ENCODE measurements at places on chromosomes 12 and 14. TPM values are rescaled to one million over a fixed set of nuclear protein-coding genes. Genes with fewer than 3 reads are reported as not detected.
A peak's percentile ranks its signal among the peaks of the same experiment; 100 is the strongest.

- no peaks in the 10 kb centered on the region for H3K36me3 ChIP-seq
- no peak for DNase-seq
- no peak overlapping the region for H3K4me3 ChIP-seq
Measured at GRCh38 chr14:36270191-36270590, 50.2 kb downstream of the MBIP start.

DNA sequence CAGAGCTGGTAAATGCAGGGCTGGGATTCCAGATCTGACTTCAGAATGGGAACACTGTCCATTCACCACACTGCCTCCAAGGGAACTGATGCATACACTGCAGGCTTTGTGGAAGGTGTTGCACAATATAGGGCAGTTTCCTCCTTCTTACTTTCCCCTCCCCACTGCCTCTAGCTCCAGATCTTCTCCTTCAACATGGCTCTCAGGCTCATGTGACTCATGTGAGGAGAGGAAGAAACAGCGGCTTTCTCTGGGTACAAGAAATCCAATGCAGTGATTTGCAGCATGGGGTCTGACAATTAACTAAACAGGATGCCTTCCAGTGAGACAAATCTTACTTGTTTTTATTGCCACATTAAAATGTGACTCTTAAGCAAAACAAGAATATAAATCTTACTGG lies 447.6 kb upstream of the CCDC196 start:
- H3K27me3 ChIP-seq = peaks cover 3% of the 10 kb centered on the region
- H3K36me3 ChIP-seq = no peaks in the 10 kb centered on the region
- H3K4me1 ChIP-seq = no peaks in the 10 kb centered on the region
- no peak overlapping the region for H3K4me3 ChIP-seq
- no peak overlapping the region for H3K27ac ChIP-seq

GRCh38 chr12:71005166-71005565 lies 84.6 kb upstream of the PTPRR start:
- H3K4me3 ChIP-seq = no peak overlapping the region
- H3K27ac ChIP-seq = no peak overlapping the region
- no peaks in the 10 kb centered on the region for H3K27me3 ChIP-seq
- H3K36me3 ChIP-seq = no peaks in the 10 kb centered on the region

DNA sequence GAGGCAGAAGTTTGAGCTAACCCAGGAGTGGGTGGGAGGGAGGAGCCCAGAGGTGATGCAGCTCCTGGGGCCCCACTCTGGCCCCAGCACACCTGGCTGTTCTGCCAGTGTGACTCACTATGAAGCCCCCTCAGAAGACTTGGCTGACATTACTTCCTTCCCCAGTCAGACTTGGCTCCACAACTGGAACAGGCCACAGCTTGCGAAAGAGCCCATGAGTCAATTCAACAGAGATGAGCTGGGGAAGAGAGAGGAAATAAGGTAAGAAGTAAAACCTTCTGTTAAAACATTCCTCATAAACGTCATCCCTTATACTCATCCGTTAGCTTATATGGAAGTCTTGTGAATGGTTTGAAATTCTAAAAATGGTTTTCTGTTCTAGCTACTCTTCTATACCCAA lies 245.9 kb downstream of the ADAMTS20 start:
- H3K27ac ChIP-seq = no peak overlapping the region
- H3K4me1 ChIP-seq = no peaks in the 10 kb centered on the region
- no peaks in the 10 kb centered on the region for H3K36me3 ChIP-seq

SLC6A12 gene
- polyA plus RNA-seq = not detected

DNA sequence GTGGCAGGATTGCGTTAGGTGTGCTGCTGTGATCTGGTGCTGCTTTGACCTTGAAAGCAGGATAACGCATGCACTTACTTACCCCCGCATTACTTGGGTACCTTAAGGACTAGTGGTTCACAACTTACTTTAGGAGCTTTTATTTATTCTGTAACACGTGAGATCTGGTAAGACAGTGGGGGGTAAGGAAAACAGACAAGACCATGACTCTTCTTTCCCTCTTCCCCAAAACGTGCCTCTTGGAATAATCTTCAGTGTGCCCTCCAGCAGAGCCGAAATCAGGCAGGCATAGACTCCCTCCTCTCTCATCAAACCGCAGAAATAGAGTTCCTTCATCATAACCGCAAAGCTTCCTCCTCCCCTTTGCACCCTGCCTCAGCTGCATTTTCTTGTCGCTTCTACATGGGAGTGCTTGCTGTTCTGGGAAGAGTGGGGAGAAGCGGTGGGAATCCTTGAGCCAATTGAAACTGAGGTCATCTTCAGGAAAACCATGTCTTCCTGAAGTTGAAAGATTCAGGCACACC lies 43.4 kb downstream of the RAD52 start:
- no peak for DNase-seq
- peaks cover 89% of the 10 kb centered on the region for H3K36me3 ChIP-seq
- no peak overlapping the region for H3K4me3 ChIP-seq
- H3K27me3 ChIP-seq = no peaks in the 10 kb centered on the region

GRCh38 chr12:46783871-46784270 lies 41.9 kb downstream of the SLC38A4 start:
- H3K27ac ChIP-seq = no peak overlapping the region
- no peaks in the 10 kb centered on the region for H3K4me1 ChIP-seq
- no peak for DNase-seq
- no peak overlapping the region for H3K4me3 ChIP-seq
- no peaks in the 10 kb centered on the region for H3K27me3 ChIP-seq

GRCh38 chr12:88958153-88958552 lies 377.9 kb upstream of the KITLG start:
- H3K4me1 ChIP-seq = no peaks in the 10 kb centered on the region
- no peak for DNase-seq
- H3K27me3 ChIP-seq = no peaks in the 10 kb centered on the region
- no peak overlapping the region for H3K27ac ChIP-seq
- H3K4me3 ChIP-seq = no peak overlapping the region

DNA sequence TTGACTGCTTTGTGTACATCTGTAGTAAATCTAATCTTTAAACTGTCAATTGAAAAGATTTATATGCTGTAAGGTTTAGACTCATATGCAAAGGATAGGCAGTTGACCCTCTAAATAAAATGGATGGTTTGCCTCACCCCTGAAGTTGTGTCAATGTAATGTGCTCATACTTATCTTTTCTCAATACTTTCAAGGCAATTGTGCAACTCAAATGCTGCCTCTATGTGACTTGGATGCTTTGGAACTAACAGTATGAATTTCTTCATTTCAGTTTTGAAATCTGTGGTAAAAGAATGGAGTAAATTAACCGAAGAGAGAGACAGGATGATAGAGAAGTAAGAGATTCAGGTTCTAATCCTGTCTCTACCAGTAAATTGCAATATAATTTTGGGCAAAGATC lies 9.7 kb downstream of the PDE6H start:
- no peaks in the 10 kb centered on the region for H3K27me3 ChIP-seq
- DNase-seq = no peak
- H3K4me3 ChIP-seq = no peak overlapping the region
- H3K27ac ChIP-seq = no peak overlapping the region
- H3K36me3 ChIP-seq = no peaks in the 10 kb centered on the region
- peaks cover 32% of the 10 kb centered on the region for H3K4me1 ChIP-seq

DNA sequence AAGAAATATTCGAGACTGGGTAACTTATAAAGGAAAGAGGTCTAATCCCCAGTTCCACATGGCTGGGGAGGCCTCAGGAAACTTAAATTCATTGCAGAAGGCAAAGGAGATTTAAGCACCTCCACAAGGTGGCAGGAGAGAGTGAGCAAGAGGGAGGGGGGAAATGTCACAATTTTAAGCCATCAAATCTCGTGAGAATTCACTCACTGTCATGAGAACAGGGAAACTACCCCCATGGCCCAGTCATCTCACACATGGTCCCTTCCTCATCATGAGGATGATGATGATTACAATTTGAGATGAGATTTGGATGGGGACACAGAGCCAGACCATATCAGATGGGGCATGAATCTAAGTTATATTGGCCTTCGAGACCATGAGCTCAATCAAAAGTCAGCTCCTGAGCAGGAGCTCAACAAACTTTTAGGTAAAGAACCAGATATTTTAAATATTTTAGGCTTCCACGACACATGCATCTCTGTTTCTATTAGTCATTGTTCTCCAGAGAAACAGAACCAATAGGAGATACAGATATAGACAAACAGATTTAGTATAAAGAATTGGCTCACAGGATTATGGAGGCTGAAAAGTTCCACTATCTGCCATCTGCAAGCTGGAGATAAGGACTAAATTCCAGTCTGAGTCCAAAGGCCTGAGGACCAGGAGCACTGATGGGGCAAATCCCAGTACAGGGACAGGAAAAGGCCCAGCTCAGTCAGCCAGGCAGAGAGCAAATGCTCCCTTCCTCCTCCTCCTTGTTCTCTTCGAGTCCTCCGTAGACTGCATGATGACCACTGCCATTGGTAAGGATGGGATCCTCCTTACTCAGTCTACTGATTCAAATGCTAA lies 24.9 kb downstream of the DGLUCY start:
- no peak overlapping the region for H3K4me3 ChIP-seq
- peaks cover 8% of the 10 kb centered on the region for H3K36me3 ChIP-seq
- H3K4me1 ChIP-seq = peaks cover 15% of the 10 kb centered on the region
- no peak for DNase-seq
- H3K27ac ChIP-seq = no peak overlapping the region

- no peak for DNase-seq
- H3K4me1 ChIP-seq = no peaks in the 10 kb centered on the region
- H3K4me3 ChIP-seq = no peak overlapping the region
- no peak overlapping the region for H3K27ac ChIP-seq
- H3K27me3 ChIP-seq = no peaks in the 10 kb centered on the region
- H3K36me3 ChIP-seq = no peaks in the 10 kb centered on the region
Measured at GRCh38 chr12:80498059-80498728, 54.2 kb downstream of the PTPRQ start.

L2HGDH gene
- polyA plus RNA-seq = 3.6 TPM

DNA sequence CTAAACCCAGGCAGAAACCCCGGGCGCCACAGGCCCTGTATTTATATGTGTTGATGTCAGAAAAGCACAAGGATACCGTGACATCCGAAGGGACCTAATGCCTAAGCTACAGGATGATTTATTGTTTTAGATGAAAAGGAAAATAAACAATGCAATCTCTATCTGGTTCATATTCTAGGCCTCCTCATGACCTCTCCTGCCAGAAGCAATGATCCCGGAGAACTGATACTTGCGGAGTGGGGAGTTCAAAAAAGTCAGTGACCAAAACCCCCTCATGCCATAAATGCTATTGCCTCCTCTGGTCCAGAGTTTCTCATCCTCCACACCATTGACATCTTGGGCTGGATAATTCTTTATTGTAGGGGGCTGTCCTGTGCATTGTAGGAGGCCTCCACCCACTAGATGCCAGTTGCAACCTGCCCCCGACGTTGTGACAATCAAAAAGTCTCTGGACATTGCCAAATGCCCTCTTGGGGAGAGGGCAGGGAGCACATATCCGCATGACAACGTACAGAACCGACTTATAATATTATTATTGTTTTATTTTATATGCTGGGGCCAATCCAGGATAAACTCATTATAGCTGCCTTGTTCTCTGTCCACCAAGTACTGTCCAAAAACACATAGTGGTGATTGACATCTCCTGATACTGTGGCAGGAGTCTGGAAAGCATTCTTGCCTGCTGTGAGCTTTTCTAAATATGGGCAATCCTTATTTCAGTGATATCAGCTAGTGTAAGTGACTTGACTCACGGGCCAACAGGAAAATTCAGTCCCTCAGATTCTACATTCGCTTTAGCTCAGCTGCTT lies 1.1 kb upstream of the CSRP2 start:
- no peak for DNase-seq
- H3K4me1 ChIP-seq = peaks cover 6% of the 10 kb centered on the region
- H3K27ac ChIP-seq = no peak overlapping the region
- peaks cover 20% of the 10 kb centered on the region for H3K27me3 ChIP-seq
- no peaks in the 10 kb centered on the region for H3K36me3 ChIP-seq

- no peak overlapping the region for H3K27ac ChIP-seq
- no peak for DNase-seq
- H3K27me3 ChIP-seq = no peaks in the 10 kb centered on the region
- no peaks in the 10 kb centered on the region for H3K36me3 ChIP-seq
- H3K4me3 ChIP-seq = no peak overlapping the region
- H3K4me1 ChIP-seq = no peaks in the 10 kb centered on the region
Measured at GRCh38 chr14:72779679-72780078, 114.2 kb downstream of the DPF3 start.

- H3K36me3 ChIP-seq = no peaks in the 10 kb centered on the region
- H3K27ac ChIP-seq = no peak overlapping the region
- H3K4me1 ChIP-seq = no peaks in the 10 kb centered on the region
- DNase-seq = no peak
- H3K4me3 ChIP-seq = no peak overlapping the region
- H3K27me3 ChIP-seq = no peaks in the 10 kb centered on the region
Measured at GRCh38 chr14:40312296-40312695, 880.1 kb upstream of the FBXO33 start.

GRCh38 chr14:104464907-104465306 lies 114.7 kb upstream of the C14orf180 start:
- no peak overlapping the region for H3K27ac ChIP-seq
- no peak for DNase-seq
- H3K36me3 ChIP-seq = no peaks in the 10 kb centered on the region
- no peaks in the 10 kb centered on the region for H3K4me1 ChIP-seq
- peaks cover 12% of the 10 kb centered on the region for H3K27me3 ChIP-seq
- no peak overlapping the region for H3K4me3 ChIP-seq

- H3K27ac ChIP-seq = no peak overlapping the region
- no peaks in the 10 kb centered on the region for H3K36me3 ChIP-seq
- no peak for DNase-seq
- H3K27me3 ChIP-seq = no peaks in the 10 kb centered on the region
- no peak overlapping the region for H3K4me3 ChIP-seq
Measured at GRCh38 chr12:25866586-25867378, 91.7 kb upstream of the RASSF8 start.

DNA sequence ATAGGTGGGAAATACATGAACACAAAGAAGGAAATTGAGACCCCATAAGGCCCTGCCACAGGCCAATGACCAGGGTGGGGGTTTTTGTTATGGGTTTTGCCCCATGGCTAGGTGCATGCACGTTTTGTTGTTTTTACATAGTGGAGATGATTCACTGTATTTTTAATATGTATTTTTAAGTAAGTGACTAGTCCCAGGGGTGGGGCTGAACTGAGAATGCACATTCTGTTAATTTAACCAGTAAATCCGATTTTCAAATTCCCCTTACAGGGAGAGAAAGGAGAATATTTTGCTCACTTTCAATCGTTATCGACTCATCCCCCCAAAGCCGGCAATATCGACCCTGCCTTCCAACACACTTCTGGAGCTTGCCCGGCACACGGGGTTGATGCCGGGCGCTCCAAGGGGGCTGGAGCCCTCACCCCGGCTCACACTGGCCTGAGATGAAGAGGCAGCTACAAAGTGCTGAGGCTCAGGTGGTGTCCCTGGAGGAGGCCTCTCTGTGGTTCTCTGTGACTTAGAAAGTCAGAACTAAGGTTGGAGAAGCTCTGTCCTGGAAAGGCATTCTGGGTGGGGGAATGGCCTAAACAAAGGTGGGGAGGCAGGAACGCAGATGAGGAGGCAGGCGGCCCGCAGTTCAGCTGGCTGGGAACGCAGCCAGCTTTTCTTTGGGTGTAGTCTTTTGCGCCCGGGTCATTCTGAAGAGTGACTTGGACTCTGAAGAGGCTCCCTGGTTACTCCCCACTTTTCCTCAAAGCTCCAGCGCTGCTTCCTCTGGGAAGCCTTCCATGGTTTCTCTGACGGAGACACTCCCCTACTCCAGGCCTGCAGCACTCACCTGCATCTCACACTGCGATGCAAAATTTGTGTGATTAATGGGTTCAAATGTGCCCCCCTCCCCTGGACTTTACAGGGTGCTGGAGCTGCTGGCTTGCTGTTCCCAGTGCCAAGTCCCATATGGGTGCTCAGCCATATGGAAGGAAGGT lies 50.7 kb upstream of the DLK1 start:
- no peaks in the 10 kb centered on the region for H3K36me3 ChIP-seq
- H3K27ac ChIP-seq = peak overlapping the region; percentile 64
- H3K4me1 ChIP-seq = no peaks in the 10 kb centered on the region
- H3K27me3 ChIP-seq = no peaks in the 10 kb centered on the region
- DNase-seq = no peak

CSAD gene
- 0.70 TPM for polyA plus RNA-seq
